A549 treated with DMSO at 1 μM for 4 hours (cell line): ENCODE measurements at places on chromosomes 12 and 14. TPM values are rescaled to one million over a fixed set of nuclear protein-coding genes. Genes with fewer than 3 reads are reported as not detected.

Gene MUCL1
- not detected in 5 replicates for total RNA-seq

Gene WSCD2
- not detected in 5 replicates for total RNA-seq

Gene KERA
- total RNA-seq, result not detected in 5 replicates

Gene TMPRSS12
- not detected in 5 replicates for total RNA-seq

Gene CPNE8
- 11.1 to 13.5 TPM (median 11.5 TPM) in 5 replicates for total RNA-seq

Gene EPYC
- not detected in 5 replicates for total RNA-seq

Gene BDKRB2
- total RNA-seq, result 3.2 to 6.6 TPM (median 5.9 TPM) in 5 replicates

Gene CSRP2
- 18.4 to 25.8 TPM (median 22.6 TPM) in 5 replicates for total RNA-seq

Gene NPAS3
- not detected in 5 replicates for total RNA-seq

Gene CCDC88C
- 5.2 to 7.1 TPM (median 6.4 TPM) in 5 replicates for total RNA-seq

Gene TTC7B
- 15.6 to 25.1 TPM (median 20.3 TPM) in 5 replicates for total RNA-seq

Gene ACYP1
- total RNA-seq, result 22.5 to 29.6 TPM (median 25.5 TPM) in 5 replicates

Gene KRT75
- total RNA-seq, result 0.12 to 0.26 TPM (median 0.18 TPM) in 5 replicates

Gene MYL2
- total RNA-seq, result 0.10 to 0.17 TPM in 2 of 5 replicates, not detected in the others

Gene IL26
- total RNA-seq, result not detected in 5 replicates

Gene RNASE4
- total RNA-seq, result 5.8 to 11.8 TPM (median 8.6 TPM) in 5 replicates

Gene TRHDE
- 0.09 to 0.34 TPM (median 0.18 TPM) in 5 replicates for total RNA-seq

Gene PTPRR
- 0.08 to 0.32 TPM (median 0.24 TPM) in 5 replicates for total RNA-seq

Gene AQP6
- 0.02 to 0.05 TPM in 2 of 5 replicates, not detected in the others for total RNA-seq

Gene PARPBP
- total RNA-seq, result 20.5 to 27.2 TPM (median 25.6 TPM) in 5 replicates

Gene PPFIA2
- 0.03 TPM in 1 of 5 replicates, not detected in the others for total RNA-seq
